ENCODE measurements at places on chromosomes 12 and 14.

DNA sequence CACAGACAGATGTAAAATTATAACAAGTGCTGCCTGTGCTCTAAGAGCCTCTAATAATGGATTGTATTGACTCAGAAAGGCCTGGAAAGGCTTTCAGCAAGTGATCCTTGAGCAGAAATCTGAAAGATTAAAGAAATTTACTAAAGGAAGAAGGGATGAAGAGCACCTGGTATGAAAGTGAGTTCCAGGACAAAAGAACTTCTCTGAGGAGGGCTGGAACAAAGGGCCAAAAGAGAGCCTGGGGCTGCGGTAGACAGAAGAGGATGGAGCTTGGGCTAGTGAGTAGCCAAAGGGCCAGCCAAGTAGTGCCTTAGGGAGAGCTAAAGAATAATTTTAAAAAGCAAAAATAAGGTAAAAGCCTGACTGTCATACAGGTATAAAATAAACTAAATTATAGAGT lies 44.0 kb downstream of the BCAT1 start:
- no peak overlapping the region for H3K4me3 ChIP-seq
- peak; percentile 50 for DNase-seq
- H3K27me3 ChIP-seq: peaks cover 16% of the 10 kb centered on the region
- H3K36me3 ChIP-seq: no peaks in the 10 kb centered on the region

DNA sequence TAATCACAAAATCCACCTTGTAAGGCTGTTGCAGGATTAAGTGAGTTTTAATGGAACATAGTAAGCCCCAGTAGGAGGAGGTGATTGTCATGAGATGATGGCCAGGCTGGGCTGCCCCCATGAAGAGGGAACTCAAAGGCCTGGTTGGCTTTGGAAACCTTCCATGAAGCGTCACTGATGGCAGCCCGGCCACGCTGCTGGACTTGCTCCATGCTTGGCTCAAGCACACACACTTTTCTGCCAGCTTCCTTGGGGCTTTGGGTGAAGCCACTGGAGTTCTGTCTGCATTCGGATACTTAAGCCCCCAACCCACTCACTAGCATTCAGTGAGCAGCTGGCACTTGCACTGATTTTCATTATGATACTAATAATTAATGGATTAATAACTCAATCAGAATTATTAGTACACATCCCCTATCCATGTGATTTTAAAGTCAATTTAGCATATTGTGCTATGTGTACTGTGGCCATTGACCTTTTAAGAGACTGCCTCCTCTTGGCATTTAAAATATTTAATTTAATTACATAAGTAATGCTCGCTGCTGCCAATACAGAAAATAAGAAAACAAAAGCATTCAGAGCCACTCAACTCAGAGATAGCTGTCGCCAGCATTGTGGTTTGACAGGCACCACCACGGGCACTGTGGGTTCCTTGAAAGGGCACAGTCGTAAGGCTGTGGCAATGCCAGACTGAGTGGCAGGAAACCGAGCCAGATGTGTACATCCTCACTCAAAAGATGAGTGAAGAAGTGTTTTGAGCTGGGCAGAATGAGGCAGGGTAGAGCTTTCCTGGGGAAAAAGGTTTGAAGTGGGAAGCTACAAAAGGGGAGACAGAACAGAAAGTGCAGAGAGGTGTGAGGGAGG lies 15.9 kb downstream of the KRT85 start:
- H3K27me3 ChIP-seq: no peaks in the 10 kb centered on the region
- H3K4me3 ChIP-seq: no peak overlapping the region
- DNase-seq: no peak
- H3K4me1 ChIP-seq: no peaks in the 10 kb centered on the region
- no peak overlapping the region for H3K27ac ChIP-seq
- no peaks in the 10 kb centered on the region for H3K36me3 ChIP-seq

GRCh38 chr12:48279601-48280000 lies 71.1 kb downstream of the ZNF641 start:
- H3K27ac ChIP-seq: no peak overlapping the region
- no peaks in the 10 kb centered on the region for H3K4me1 ChIP-seq
- H3K27me3 ChIP-seq: peaks cover 60% of the 10 kb centered on the region
- no peaks in the 10 kb centered on the region for H3K36me3 ChIP-seq
- H3K4me3 ChIP-seq: no peak overlapping the region

- H3K27me3 ChIP-seq: no peaks in the 10 kb centered on the region
- H3K27ac ChIP-seq: no peak overlapping the region
- H3K4me3 ChIP-seq: no peak overlapping the region
- H3K4me1 ChIP-seq: no peaks in the 10 kb centered on the region
- no peaks in the 10 kb centered on the region for H3K36me3 ChIP-seq
- no peak for DNase-seq
Observed at GRCh38 chr12:70049596-70050360, 193.5 kb upstream of the CNOT2 start.

DNA sequence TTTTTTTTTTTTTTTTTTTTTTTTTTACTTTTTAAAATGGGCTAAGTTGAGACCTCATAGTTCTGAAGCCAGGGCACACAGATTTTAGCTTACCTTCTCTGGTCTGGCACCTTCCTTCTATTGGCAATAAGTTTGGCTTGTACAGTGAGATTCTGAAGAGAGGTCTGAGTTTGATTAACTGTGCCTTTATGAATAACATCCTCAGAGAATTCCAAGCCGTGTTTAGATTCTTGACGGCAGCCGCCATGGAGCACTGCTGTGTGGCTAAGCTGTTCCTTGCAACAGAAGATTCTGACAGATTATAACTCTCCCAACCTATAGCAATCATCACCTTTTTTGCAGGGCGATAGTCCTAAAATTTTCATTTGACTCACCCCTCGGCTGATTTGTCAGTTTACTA lies 354.9 kb upstream of the FAR2 start:
- no peak overlapping the region for H3K27ac ChIP-seq
- DNase-seq: no peak
- no peaks in the 10 kb centered on the region for H3K27me3 ChIP-seq
- H3K4me3 ChIP-seq: no peak overlapping the region

- no peaks in the 10 kb centered on the region for H3K36me3 ChIP-seq
- no peak overlapping the region for H3K27ac ChIP-seq
- H3K4me1 ChIP-seq: no peaks in the 10 kb centered on the region
- DNase-seq: no peak
- H3K27me3 ChIP-seq: no peaks in the 10 kb centered on the region
Observed at GRCh38 chr12:44286336-44286735, 450.5 kb downstream of the TMEM117 start.

DNA sequence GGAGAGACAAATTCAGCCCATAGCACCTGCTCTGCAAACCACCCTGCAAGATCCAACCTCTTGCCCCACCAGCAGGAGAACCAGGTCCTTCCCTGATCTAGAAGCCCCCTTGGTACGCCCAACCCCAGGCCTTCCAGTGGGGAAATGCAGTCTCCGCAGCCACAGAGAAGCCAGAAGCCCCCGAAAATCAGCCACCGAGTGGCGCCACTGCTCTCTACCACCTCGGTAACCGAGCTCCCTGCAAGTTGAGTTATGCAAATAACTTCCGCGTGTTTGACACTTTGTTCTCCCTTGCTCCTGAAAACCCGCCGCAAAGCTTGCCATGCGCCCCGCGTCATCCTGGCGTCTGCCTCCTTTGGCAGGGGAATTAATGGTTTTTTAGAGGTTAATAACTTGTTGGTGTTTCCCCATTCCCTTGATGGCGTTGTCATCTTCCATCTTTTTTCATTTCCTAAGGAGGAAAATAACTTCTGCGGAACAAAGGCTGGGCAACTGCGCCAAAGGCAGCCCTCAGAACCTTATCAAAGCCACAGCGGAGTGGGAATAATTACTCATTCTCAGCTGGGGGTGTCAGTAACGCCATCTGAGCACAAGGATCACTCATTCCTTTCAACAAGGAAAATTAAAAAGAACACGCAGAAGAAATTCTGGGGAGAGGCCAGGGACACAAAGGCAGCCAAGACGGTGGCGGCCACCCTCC lies 60.4 kb downstream of the FZD10 start:
- peaks cover 33% of the 10 kb centered on the region for H3K4me1 ChIP-seq
- peaks cover 98% of the 10 kb centered on the region for H3K27me3 ChIP-seq
- peak; percentile 83 for DNase-seq
- no peaks in the 10 kb centered on the region for H3K36me3 ChIP-seq
- H3K4me3 ChIP-seq: peak overlapping the region; percentile 19
- H3K27ac ChIP-seq: no peak overlapping the region

- H3K36me3 ChIP-seq: no peaks in the 10 kb centered on the region
- no peak overlapping the region for H3K4me3 ChIP-seq
- no peak overlapping the region for H3K27ac ChIP-seq
- no peaks in the 10 kb centered on the region for H3K27me3 ChIP-seq
Observed at GRCh38 chr12:89040146-89040964, 311.9 kb downstream of the DUSP6 start.

GRCh38 chr12:115811045-115811444 lies 466.4 kb downstream of the MED13L start:
- no peak for DNase-seq
- H3K27ac ChIP-seq: no peak overlapping the region
- H3K27me3 ChIP-seq: no peaks in the 10 kb centered on the region
- H3K36me3 ChIP-seq: no peaks in the 10 kb centered on the region
- no peak overlapping the region for H3K4me3 ChIP-seq

GRCh38 chr14:94923786-94924185 lies 153.9 kb upstream of the GSC start:
- no peaks in the 10 kb centered on the region for H3K27me3 ChIP-seq
- no peaks in the 10 kb centered on the region for H3K36me3 ChIP-seq
- no peak for DNase-seq
- H3K4me1 ChIP-seq: no peaks in the 10 kb centered on the region
- no peak overlapping the region for H3K27ac ChIP-seq
- H3K4me3 ChIP-seq: no peak overlapping the region

DNA sequence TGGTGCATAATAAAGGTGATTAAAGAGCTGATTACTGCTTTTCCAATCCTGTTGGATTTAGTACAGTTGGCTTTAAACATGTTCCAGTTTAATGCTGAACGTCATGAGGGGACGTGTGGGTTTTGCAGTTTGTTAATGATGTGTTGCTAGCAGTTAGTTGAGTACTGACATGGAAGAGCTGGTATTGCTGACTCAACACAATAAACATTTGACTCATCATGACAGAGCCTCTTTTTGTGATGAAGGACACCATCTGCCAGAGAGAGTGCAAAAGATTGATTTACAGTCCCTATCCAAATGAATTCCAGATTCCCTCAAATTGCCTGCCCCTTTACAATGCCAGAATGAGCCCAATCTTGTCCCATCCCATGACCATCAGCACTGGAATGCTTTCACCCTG lies 346.2 kb upstream of the PRICKLE1 start:
- H3K27ac ChIP-seq: no peak overlapping the region
- no peak for DNase-seq
- no peaks in the 10 kb centered on the region for H3K36me3 ChIP-seq
- H3K27me3 ChIP-seq: no peaks in the 10 kb centered on the region
- H3K4me3 ChIP-seq: no peak overlapping the region
- no peaks in the 10 kb centered on the region for H3K4me1 ChIP-seq

DNA sequence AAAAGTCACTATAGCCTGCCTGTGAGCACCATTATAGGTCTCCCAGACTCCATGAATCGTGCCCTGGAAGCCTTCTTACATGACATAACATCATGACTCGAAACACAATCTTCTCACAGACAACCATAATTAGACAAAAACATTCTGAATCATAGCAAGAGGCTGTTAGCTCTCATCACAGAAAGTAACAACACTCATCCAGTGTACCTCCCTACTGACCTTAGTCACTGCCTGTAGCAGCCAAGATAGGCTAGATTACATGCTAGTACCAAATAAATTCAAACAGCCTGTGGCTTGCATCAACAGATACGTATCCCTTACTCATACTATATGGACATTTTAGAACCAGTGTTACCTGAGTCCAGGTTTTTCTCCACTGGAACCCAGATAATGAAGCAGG lies 663.8 kb upstream of the FOXG1 start:
- DNase-seq: no peak
- no peak overlapping the region for H3K27ac ChIP-seq
- no peaks in the 10 kb centered on the region for H3K36me3 ChIP-seq

- H3K4me1 ChIP-seq: peaks cover 14% of the 10 kb centered on the region
- no peak for DNase-seq
- no peaks in the 10 kb centered on the region for H3K27me3 ChIP-seq
- no peak overlapping the region for H3K4me3 ChIP-seq
Observed at GRCh38 chr12:109951751-109952150, 44.4 kb downstream of the GIT2 start.

DNA sequence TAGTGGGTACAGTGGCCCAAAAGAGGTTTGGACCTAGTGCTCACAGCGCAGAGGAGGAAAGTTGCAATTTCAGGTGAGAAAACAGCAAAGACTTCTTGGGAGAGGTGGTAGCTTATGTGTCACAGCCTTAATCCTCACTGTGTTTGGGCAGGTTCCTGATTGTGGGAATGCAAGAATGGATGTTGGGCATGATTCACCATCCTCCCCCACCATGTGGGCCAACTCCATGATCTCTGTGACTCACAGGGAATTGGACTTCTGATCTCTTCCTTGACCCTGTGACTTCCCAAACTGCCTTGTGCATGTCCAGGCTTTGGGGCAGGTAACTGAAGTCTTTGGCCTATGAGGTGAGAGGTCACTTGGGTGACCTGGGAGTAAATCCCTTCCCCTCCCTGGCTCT lies 1.8 kb upstream of the CHST11 start:
- no peak overlapping the region for H3K27ac ChIP-seq
- no peaks in the 10 kb centered on the region for H3K36me3 ChIP-seq
- H3K27me3 ChIP-seq: peaks cover 25% of the 10 kb centered on the region
- H3K4me1 ChIP-seq: peaks cover 23% of the 10 kb centered on the region
- no peak overlapping the region for H3K4me3 ChIP-seq

- H3K27me3 ChIP-seq: no peaks in the 10 kb centered on the region
- H3K36me3 ChIP-seq: no peaks in the 10 kb centered on the region
- DNase-seq: no peak
Observed at GRCh38 chr14:37056473-37056872, 115.9 kb downstream of the SLC25A21 start.

- peak overlapping the region; percentile 11 for H3K27ac ChIP-seq
- H3K4me3 ChIP-seq: no peak overlapping the region
- H3K36me3 ChIP-seq: peaks cover 8% of the 10 kb centered on the region
Observed at GRCh38 chr12:56718636-56719035, 6.5 kb downstream of the NACA start.

DNA sequence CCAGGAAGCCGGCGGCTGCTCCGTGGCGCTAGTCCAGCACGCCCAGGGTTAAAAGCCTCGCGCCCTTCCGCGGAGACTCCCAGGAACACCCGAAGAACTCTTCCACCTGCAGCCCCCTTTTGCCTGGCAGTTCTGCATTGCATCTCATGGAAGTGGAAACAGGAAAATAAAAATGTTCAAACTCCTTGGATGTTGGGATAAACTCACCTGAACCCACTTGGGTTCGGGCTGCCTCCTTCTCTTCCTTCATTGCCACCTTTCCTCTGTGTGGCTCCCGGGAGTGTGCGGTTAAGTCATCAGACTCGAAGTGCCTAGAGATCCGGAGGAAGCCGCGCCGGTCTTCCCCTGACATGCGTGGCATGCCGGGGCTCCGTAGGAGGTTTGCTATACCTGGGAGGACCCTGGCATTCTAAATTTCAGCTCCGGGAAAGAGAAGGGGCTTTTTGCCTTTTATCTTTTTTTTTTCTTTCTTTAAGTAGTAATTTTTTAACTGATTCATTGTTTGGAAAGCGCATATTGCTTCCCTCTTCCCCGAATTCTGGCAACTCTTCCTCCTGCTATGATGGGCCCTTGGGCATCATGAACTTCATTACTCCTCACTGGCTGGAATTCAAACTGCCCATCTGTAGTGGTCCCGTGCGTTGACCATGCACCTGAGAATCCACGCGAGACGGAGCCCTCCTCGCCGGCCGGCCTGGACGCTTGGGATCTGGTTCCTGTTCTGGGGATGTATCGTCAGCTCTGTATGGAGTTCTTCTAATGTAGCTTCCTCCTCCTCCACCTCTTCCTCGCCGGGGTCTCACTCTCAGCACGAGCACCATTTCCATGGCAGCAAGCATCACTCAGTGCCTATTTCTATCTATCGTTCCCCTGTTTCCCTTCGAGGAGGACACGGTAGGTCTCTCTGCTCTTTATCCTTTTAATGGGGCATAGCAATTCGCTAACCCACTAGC lies 931.4 kb downstream of the DIO2 start:
- H3K27me3 ChIP-seq: peaks cover 96% of the 10 kb centered on the region
- peak; percentile 41 for DNase-seq
- peak overlapping the region; percentile 59 for H3K4me3 ChIP-seq
